ENCODE measurements at places on chromosomes 12 and 14.

- no peak for DNase-seq
Measured at GRCh38 chr14:89466944-89467343, 49.9 kb upstream of the FOXN3 start.

GRCh38 chr12:40232602-40233001 lies 7.8 kb downstream of the LRRK2 start:
- DNase-seq = no peak

- no peak for DNase-seq
Measured at GRCh38 chr14:60573943-60574495, 65.1 kb downstream of the SIX6 start.

GRCh38 chr12:88566430-88566829 lies 13.8 kb downstream of the KITLG start:
- no peak for DNase-seq

DNA sequence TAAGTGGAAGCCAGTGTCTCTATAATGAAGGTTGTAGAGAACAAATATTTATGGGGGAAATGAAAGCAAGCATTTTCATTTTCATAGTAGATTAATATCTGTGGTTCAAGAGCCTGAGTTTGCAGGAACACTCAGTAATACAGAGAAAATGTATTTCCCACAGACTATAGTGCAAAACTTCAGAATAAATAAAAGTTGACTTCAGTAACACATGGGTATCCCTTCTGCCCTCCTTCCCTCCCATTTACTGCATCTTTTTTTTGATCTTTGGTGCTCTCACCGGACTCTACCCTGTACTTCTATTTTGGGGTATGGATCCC lies 75.3 kb upstream of the AMN1 start:
- DNase-seq = no peak

DNA sequence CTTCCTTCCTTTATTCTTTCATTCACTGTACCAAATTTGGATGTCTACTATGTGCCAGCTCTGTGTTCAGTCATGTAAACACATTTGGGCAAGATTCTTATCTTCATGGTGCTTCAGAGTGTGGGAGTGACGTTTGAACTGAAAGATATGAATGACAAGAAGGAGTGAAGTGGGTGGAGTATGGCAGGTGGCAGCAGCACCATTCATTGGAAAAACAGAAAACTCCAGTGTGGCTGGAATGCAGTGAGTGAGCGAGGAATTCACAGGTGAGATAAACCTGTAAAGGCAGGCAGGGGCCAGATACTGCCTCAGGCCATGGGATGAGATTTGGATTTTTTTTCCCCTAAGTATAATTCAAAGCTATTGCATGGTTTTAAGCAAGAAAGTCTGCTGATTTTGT lies 140.7 kb upstream of the CCDC198 start:
- DNase-seq = no peak

- no peak for DNase-seq
Measured at GRCh38 chr14:84237881-84238280, 1292.1 kb upstream of the FLRT2 start.
